Fibroblast of mammary gland (primary cell): ENCODE measurements at places on chromosomes 7 and 10.

DNA sequence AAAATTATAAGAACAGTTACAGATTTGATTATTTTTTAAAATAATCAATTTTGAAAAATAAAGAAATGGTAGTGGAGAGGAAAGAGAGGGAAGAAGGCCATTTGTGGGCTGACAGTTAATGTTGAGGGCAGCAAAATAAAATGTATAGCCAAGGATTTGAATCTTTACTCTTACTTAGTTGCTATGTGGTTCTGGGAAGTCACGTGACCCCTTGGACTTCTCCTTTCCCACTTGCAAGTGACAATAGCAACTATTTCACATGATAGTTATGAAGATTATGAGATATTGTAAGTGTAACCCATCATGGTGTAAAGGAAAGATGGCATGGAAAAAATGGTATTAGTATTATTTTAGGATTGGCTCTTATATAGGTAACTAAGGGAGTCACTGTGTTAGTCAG, 567.3 kb upstream of the GHITM start:
- DNase-seq: no peak

GRCh38 chr10:77679217-77679616, 41.6 kb upstream of the KCNMA1 start:
- no peak for DNase-seq

- peak; percentile 81 for DNase-seq
These were observed 4.6 kb upstream of the ZNF22 start for GRCh38 chr10:44995914-44996669.

DNA sequence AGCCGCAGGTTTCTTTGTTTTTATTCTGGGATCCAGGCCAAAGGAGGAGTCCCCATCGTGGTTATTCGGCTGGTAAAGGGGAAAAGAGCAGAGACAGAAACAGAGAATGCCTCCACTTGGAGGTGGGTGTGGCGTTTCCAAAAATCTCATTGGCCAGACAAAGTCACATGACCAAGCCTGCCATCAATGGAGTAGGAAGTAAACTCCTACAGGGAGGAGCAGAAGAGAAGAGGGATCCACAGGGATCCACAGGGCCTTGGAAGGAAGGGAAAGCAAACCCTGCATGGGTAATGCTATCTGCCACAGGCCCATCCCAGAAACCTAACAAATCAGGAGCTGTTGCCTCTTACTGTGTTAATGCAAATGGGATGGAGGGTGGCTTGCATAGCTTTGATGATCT, 425.7 kb upstream of the GALNT17 start:
- no peak for DNase-seq

- DNase-seq: peak; percentile 52
These were observed 78.8 kb upstream of the LRRN3 start for GRCh38 chr7:111012149-111012548.

DNA sequence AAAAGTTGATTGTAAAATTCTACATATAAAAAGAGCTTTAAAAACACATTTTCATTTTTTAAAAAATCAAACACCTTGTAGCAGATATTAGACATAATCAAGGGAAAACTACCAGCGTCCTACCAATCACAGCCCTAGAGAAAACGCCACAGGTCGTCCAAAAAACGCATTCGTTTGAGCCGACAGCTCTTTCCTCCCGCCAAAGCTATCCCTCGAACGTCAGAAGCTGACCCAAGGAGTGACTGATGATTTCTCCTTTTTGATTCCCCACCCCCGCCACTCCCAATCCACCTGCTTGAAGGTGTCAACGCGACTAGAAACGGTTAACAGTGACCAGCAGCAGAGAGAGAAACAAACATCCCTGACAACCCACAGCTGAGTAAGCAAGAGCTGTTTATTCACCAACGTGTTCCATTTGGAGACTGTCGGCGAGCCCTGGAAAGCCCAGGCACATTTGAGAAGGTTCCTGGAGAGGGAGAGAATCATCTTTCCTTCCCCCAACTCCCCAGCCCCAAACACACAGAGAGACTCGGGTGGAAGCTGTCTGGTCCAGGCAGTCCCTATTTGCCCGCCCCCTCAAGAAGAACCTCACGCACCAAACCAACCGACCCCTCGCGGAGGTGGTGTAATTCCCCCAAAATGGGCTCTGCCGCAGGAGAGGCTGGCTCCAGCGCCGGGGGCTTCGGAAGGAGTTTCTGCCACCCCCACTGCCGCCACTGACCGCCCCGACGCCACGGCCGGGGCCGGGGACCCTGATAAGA, 622 bp downstream of the CPEB3 start:
- DNase-seq: peak; percentile 50

DNA sequence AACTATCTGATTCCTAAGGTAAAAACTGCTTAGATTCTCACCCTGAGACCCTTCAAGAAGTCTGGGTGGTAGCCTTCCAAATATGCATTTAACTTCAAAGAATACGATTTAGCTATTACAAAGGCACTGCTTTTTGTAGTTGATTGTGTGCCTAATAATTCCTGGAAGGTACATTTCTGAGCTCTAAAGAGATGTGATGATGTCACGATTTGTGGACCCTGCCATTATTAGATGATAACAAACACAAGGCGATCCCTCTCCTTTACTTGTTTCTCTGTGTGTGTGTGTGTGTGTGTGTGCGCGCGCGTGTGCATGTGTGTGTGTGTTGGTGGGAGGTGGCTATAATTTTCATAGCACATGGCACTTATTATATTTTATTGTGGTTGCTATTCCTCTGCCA, 70.9 kb downstream of the TFPI2 start:
- no peak for DNase-seq

DNA sequence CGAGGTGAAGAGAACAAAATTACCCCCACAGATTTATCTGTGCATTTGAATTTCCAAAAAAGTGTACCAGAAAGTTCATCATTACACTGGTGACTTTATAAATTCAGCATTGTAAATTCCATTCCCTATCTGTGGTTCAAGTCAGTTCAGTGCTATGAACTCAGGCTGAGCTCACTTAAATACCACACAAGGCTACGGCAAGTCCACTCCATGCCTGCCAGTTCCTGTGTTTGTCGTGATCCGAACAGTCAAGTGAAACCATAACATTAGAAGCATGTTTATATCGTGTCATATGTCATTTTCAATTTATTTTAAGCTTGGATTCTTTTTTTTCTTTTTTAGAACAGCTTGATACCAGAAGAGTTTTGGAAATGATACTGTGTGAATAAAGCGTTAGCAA, 14.8 kb downstream of the MBL2 start:
- no peak for DNase-seq

- DNase-seq: peak; percentile 93
These were observed 270.4 kb downstream of the HGF start for GRCh38 chr7:81499262-81500116.

DNA sequence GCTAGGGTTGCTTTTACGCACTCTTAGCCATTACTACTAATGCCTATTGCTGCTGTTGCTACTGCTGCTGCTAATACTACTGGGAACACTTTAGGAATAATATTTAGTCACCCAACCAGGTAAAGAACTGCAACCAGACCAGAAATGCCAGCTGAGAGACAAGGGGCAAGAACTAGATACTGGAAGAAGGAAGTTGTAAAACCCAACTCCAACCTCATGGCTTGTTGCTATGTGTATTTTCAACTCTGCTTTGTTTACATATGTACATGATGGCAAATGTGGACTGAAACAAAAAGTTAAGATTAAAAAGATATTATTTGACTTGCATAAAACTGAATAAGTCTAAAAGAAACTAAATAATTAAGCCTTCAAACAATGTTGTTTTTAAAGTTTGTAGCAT, 177.7 kb downstream of the GNAT3 start:
- no peak for DNase-seq

DNA sequence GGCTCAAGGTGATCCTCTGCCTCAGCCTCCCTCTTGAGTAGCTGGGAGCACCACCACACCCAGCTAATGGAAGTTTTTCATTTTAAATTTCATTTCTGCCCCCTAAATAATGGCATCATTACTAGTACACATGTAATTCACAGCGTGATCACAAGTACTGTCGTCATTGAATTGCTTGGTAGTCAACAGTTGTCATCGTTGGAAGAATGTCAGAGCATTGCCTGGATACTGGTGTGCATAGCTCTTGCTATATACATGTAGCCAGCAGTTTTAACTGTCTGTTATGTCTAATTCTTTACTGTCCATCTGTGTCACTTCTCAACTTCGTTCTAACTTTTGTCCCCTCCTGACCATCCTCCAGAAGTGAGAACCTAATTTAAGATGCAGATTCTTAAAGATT, 62.1 kb downstream of the CRPPA start:
- peak; percentile 55 for DNase-seq

DNA sequence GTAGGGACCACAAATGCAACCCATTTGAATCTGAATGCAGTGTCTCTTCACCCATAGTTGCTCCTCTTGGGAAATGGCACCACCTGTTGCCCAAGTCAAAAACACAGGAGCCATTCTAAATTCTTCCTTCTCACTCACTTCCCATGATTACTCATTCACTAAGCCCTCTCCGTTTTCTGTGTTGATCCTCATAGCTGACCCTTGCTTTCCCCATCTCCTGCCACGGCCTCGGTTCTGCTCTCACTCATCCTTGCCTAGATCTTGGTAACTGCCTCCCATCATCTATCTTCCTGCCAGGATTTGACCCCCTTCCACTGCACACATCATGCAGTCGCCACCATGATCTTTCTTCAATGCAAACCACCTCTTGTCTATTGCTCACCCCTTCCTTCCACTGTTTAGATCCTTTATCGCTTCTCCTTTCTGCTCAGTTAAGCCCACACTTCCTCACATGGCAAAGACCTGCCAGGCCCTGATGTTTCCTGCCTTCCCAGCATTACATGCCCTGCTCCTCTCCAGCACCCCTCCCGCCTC, 19.0 kb upstream of the CPN1 start:
- peak; percentile 41 for DNase-seq

- no peak for DNase-seq
These were observed 129.1 kb upstream of the RNF32 start for GRCh38 chr7:156511426-156511825.
